Stimulated activated CD8-positive, alpha-beta memory T cell treated with anti-CD3 and anti-CD28 coated beads, Interleukin-2, amount 100 ng/mL, for 48 hours (primary cell): ENCODE measurements at places on chromosomes 4 and X.

DNA sequence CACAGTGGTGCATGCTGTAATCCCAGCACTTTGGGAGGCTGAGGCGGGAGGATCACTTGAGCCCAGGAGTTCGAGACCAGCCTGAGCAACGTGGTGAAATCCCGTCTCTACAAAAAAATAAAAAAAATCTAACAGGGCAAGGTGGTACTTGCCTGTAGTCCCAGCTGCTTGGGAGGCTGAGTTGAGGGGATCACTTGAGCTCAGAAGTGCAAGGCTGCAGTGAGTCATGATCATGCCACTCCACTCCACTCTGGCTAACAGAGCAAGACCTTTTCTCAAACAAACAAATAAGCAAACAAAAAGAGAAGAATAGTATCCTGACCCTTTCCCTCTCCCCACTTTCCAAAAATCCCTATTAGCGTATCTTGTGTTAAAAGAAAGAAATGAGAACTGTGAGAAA lies 52.7 kb downstream of the NPY1R start:
- no peak for DNase-seq

GRCh38 chr4:4808086-4808485 lies 51.4 kb upstream of the MSX1 start:
- DNase-seq, result no peak

DNA sequence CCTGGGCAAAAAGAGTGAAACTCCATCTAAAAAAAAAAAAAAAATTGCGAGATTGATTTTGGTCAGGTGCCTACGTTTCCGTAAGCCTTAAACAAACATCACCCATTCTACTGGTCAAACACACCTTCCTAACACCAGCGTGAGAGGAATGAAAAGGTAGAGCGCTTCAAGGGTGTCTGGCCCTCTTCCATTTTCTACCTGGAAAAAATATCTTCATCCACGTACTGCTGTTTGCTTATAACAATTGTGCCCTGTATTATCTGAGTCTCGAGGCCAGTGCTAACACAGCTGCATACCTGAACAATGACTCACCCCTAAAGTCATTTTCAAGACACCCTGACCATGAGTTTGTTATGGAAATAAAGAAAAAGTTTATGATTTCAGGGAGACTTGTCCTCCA lies 13.9 kb downstream of the TMSB4X start:
- DNase-seq, result no peak

DNA sequence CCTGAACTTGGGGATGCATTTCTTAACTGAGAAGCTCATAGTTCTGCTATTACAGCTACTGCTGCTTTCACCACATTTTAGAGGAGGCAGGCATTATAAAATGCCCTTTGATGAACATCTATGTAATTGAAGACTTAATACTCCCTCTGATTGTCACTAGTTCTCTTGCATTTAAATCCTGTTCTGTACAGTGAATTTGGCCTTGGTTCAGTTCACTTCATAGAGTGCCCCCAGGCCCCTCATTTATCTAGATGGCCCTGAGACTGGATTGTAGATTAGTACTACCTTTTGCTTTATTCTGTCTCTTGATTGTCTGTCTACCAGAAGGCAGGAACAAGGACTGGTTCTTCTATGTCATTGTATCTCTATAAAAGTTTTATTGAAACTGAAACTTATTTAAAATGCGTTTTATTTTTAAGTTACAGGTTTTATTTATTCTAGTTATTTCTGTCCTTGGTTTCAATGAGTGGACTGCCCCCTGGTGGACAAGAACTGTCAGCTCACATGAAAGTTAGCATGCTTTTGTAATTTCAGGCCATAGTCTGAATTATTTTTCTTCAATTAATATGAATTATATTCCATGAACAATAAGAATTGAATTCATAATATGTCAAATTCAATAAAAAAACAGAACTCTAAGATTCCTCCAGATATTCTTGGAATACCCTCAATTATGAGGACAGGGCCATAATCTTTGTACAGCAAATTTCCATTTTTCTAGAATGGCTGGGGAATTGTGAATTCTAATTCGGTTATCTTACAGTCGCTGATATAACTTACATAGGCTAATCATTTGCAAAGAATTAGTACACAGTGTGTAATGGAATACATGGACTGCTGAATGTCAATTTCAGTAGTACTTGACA lies 47.2 kb upstream of the TMEM33 start:
- no peak for DNase-seq

- DNase-seq, result no peak
Observed at GRCh38 chr4:40321574-40322275, 13.4 kb upstream of the CHRNA9 start.

GRCh38 chrX:145393702-145394235 lies 146.5 kb downstream of the SPANXN1 start:
- DNase-seq, result no peak

- no peak for DNase-seq
Observed at GRCh38 chr4:184675821-184676492, 26.4 kb downstream of the PRIMPOL start.

DNA sequence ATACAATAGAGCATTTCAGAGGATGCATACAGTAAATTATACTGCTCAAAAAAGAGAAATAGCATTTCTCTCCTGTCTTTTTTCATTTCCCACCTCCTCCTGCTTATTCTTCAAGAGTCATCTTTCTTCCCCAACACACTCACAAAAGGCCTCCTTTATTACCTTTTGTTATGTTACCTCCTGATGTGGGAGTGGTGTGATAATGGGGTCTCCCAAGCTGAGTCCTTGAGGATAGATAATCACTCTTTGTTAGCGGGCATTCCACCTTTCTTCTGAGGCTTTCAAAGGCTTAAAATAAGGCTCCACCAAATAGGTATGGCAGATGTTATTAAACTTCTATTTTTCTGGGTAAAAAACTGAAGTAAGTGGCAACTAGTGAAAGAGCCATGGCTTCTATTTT lies 159.8 kb downstream of the CPEB2 start:
- no peak for DNase-seq

- no peak for DNase-seq
Observed at GRCh38 chr4:38911257-38911656, 43.7 kb downstream of the FAM114A1 start.

DNA sequence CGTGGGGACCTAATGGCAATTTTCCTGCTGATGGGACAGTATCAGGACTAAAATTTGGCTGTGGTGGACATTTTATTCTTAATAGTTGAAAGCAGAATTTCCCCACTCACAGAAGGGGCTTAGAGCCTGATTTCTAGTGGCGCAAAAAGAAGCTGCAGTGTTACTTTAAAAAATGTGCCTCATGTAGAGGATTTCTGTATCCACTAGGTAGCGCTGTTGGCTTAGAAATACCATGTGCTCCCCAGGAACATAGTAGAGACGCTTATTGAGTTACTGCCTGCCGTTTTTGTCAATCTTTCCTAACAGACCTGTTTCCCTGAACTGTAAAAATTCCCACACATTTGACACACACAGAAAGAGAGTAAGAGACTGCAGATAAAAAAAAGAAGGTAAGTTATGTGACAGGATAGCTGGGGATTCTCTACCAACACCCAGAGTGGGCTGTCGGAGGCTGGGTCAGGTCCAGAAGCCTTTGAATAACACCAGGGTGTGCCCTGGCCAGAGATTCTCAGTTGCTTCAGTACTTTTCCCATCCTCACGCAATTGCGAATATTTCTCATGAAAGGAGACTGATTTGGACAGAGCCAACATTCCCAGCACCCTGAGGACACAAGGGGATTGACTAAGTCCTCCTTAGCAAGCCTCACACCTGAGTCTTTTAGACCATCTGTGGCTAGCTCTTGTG lies 88.4 kb downstream of the ZXDA start:
- DNase-seq, result no peak

DNA sequence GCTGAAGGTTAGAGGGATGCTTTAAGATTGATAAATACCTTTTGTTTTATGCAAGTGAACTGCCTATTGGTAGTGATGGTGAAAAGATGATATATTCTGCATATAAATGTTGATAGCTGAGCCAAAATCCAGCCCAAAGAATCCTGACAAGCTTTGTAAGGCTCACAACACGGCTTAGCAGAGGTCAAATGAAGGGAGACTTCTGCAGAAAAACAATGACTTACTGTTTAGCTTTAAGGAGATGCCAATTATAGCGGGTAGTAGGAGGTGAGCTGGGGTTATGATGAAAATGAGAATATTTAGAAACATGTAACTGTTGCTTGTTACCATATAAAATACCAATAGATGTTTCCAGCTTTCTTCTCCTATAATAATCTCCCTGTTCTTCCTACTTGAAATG lies 97.1 kb downstream of the AFF1 start:
- DNase-seq, result no peak

GRCh38 chr4:71210823-71211222 lies 128.0 kb upstream of the SLC4A4 start:
- DNase-seq, result no peak

DNA sequence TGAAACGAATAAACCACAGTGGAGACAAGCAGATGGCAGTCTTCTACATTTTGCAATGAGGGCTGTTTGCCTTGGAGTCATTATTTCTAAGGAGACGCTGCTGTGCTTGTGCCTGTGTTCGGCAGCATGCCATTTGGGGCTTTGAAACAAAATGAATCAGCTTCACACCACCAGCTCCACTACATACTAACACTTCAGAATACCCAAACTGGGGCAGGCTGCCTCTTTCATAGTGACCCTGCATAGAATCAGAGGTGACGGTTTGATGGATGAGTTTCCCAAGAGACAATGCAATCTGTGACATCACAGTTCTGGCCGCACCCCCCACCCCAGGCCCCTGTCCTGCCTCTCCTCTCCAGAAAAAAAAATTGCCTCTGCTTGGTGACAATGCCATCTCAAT lies 57.1 kb upstream of the MID1 start:
- DNase-seq, result no peak

DNA sequence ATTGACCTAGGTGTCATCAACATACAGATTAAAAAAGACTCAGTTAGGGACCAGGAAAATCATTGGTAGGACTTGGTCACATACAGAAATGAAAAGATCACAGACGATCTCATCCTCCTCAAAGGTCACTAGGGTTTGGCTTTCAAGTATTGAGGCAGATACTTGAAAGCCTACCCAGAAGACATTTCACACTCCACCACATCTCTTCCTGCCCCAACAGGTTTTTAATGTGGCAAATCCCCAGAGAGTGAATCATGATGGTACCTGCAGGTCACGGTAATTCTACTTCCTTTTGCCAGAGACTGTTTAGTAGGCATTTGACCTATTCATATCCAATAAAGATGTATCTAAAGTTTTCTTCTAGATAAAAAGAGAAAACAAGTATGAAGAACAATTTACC lies 44.1 kb downstream of the INPP4B start:
- no peak for DNase-seq

DNA sequence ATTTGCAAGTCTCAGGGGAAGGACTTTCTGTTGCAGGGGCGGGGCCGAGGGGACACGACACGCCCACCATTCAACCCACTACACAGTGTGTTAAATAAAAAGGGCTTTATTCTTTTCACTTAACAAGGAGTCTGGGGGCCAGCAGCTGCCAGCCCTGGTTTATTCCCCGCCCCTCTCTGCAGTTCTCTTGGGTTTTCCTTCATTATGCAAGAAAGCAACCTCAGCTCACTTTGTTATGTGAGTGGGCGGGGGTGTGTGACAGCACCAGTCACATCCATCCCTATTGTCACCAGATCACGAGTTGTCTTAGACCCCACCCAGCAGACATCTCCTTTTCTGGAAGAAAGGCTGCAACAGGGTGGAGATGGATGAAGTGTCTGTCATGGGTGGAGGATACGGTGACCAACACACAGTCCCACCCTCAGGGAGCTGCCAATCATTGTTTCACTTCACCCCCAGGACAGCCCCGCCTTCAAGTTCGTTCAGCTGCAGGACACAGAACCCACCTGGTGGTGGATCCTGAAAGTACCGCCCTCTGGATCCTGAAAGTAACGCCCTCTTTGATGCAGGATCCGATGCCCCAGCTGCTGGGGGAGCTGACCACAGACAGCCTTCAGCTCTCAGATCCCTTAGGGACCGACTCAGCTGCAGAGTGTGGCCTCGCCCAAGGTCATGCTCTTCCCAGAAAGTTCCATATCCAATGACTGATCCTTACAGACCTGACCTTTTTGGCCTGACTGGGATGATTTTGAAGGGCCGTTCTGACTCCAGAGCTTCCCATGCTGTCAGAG lies 79.6 kb downstream of the SMIM20 start:
- peak; percentile 32 for DNase-seq

- no peak for DNase-seq
Observed at GRCh38 chrX:152451731-152451980, 541 bp upstream of the GABRA3 start.

- DNase-seq, result no peak
Observed at GRCh38 chr4:177155454-177155853, 154.2 kb upstream of the NEIL3 start.

DNA sequence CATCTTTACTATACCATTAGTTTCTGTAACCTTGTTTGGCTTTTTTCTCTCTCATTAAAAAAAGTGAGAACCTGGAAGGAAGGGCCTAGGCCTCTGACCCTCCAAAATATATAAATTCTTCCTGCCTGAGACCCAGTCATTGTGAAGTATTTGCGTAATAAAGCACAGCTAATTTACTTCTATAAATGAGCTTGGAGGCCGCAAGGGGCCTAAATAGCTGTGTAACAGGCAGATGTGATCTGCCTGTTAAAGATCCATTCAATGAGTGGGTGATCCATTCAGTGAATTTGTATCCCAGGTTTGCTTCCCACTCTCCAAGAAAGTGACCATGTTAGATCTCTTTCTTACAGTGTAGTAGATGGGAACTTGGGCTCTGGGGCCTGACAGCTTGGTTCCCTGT lies 595 bp upstream of the PYURF start:
- DNase-seq, result no peak

DNA sequence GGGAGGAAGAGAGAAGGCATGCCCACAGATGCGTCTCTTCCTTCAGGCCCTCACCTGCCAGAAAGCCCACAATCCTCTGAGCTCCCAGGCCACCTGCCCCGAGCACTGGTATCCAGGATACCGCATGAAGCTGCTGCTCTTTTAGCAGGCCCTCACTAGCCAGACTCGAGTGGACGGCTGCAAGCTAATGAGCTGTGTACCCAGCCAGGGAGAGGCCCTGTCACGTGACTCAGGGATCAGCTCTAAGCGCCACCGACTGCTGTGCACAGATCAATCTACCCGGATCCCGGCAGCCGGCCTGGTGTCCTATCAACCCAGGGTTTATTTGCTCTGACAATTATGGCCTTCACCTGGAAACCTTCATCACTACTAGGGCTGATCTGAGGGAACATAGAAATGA lies 39.0 kb downstream of the BCOR start:
- DNase-seq, result no peak

DNA sequence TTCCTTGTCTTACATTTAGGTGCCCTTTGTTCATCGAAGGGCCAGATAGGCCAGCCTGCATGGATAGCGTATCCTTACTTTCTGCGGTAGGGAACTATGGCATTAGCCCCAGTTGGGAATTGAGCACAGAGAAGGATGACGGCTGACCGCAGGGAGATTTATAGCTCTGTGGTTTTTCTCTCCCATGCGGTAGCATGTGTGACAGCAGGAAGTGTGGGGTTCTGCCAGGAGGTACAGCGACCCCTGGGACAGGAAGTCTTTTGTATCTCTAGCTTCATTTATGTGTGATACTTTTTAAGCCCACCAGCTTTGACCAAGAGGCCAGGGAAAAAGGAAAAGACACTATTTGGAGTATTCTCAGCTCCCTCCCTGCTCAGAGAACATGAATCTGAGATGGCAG lies 33.1 kb downstream of the GAB3 start:
- no peak for DNase-seq
